ENCODE measurements at places on chromosomes 4 and X.

DNA sequence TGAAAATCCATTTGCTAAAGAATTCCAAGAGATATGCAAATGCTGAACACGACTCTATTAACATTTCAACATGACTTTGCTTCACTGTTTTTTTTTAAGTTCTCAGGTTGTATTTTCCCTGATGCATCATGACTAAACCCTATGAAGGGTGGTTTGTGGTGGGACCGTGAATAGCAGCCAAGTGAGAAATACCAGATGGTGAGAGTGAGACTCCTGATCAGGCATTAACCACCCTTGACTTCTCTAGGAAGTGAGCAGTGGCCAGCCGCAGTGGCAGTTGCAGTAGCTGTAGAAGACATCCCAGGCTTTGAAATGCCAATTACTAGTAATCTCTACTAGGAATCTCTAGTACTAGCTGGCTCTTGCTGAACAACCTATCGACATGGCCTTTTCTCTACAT, 383.4 kb downstream of the FAM133A start:
- DNase-seq = no peak

DNA sequence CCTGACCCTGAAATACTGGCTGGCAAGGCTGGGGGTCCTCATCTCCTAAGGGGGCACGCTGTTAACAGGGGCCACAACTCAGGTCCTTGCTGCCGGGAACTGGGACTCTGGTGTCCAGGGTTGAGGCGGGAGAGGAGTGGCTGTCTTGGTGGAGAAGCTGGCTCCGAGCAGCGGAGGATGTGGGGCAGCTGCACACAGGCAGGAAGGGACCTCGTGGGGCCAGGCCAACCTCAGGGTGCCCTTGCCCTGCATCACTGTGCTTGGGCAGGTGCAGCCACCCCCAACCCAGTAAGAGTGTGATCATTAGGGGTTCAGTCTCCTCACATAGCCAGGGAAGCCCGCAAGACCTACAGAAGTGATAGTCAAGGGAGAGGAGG, 12.6 kb upstream of the PDE6B start:
- DNase-seq = no peak

DNA sequence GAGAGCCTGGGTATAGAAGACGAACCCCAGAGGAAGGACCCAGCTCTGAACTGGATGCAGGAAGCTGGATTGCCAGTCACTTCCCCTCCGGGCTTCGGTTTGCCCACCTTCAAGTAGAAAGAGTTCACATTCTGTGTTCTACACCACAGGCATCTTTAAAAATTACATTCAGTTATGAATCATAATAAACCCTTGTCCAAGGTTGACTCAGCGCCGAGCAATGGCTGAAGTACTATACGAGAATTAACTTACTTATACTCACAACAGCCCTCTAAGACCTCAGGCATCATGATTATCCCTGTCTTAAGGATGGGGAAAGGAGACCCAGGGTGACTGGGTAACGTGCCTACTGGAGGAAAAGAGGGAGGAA, 72.5 kb downstream of the EVC2 start:
- DNase-seq = no peak

- DNase-seq = no peak
Measured at GRCh38 chr4:8644461-8644891, 51.9 kb downstream of the CPZ start.

GRCh38 chr4:185192059-185192458, 11.7 kb downstream of the CFAP97 start:
- DNase-seq = no peak

DNA sequence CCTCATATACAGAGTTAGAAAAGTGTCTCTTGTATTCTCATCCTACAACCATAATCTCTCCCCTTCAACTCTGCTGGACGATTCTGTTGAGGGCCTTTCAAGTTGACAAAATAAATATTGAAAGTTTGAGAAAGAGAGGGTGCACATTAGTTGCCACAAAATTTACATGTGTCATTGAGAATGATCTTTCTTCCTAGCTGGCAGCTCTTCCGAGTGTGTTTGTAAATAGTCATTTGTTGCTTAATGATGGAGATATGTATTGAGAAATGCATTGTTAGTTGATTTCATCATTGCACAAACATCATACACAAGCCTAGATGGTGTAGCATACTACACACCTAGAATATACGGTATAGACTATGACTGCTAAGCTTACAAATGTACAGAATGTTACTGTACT, 632.8 kb upstream of the AMOT start:
- no peak for DNase-seq

GRCh38 chr4:175306436-175306835, 388.3 kb downstream of the ADAM29 start:
- DNase-seq = no peak

GRCh38 chrX:148314876-148315275, 185.5 kb upstream of the AFF2 start:
- DNase-seq = no peak

DNA sequence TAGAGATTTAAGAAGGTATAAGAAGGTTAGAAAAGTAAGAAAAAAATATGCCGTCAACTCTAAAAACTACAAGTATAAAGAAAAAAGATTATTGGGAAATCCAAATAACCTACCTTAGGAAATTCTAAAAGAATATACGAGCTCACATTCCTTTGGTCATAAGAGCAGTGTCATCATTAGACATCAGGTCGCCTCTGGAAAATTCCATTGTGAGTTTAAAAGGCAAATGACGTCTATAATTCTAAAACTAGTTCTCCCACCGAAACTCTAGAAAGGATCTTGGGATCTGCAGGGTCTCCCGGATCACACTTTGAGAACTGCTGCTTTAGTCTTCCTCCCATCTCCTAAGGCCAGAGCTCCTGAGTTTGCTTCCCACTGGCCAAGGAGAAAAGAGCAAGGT, 518 bp upstream of the SAT1 start:
- no peak for DNase-seq

DNA sequence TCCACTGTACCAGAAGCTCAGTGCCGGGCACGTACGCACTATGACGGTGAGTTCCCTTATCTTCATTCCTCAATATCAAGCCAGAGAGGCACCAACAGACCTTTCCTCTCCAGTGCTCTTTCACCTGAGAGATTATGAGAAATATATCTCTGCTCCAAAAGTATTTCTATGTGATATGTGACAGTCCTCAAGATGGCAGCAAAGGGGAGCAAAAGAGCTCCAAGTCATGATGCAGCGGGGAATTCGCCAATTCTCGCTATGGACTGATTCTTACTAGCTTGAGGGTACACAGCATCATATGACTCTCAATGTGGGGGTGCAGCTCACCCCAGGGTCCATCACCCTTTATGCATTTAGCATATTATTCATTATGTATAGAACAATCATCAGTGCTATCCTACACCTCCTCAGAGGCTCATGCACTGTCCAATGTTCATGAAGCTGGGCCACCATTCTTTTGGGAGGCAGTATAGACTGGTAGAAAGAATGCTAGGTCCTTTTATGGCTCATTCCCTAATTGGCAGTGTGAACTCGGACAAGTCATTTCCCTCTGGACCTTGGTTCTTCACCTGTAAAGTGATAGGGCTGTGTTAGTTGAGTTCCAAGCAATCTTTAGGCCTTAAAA, 12.8 kb upstream of the IQSEC2 start:
- DNase-seq = no peak

DNA sequence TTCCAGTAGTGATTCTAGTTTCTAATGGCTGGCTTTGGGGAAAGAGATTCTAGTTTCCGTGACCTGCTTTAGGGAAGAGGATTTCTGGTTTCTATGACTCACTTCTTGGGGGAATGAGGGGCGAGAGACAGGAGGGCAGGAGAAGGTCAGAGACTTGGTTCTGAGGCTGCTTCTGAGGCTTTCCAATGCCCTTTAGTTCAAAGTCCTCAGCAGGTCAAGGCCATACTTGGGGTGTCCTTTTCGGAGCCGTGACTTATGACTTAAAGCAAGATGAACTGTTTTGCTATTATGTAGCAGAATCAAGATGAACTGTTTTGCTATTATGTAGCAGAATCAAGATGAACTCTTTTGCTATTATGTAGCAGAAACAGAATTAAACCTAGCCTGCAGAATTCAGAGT, 52.2 kb upstream of the TLR3 start:
- no peak for DNase-seq

- DNase-seq = no peak
Measured at GRCh38 chr4:38820329-38821061, 15.9 kb upstream of the TLR1 start.

DNA sequence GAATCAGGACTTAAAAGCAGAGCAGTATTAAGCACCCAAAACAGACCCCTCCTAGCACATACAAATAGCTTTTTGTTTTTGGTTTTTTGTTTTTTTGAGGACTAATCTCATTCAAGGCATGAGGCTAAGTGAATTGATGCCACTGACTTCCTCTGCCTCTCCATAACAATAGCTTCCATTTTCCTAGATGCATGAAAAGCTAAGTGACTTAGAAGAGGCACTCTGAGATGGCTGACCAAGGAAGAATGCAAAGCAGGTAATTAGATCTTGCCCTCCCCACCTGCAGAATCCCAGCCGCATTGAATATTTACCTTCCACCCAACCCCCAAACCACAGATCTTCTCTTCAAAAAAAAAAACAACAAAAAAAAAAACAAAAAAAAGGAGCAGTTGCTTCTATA, 7.4 kb upstream of the KDR start:
- no peak for DNase-seq

DNA sequence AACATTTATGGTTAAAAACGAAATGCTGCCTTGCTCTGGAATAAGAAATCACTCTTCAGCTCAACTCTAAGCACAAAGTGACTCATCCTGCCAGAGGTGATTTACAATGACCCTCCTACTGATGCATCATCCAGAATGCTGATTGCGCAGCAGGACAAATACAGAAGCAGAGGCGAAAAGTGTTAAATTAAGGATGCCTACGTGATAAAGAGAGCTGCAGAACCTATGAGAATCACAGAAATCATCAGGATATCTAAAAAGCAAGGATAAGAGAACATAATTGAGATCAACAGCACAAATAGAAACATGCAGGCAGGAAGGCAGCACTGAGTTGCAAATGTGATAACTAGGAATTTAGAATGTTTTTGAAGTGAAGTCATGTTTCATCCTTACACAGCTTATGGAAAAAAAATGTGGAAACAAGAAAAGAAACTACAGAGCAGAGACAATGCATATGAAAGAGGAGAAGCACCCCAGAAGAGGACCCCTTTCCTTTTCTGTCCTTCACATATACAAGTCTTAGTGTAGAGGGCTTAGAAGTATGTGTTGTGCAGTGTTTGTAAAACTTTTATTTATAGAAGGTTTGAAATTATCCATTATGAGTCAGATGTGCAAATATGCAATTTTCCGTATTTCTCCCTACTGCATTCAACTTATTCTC, 188.4 kb downstream of the SLC7A11 start:
- DNase-seq = no peak

- DNase-seq = no peak
Measured at GRCh38 chrX:135193740-135194139, 22.5 kb upstream of the CT55 start.

GRCh38 chr4:3010998-3011397, 47.6 kb downstream of the GRK4 start:
- no peak for DNase-seq

GRCh38 chrX:98194036-98194435, 1310.3 kb downstream of the RPA4 start:
- no peak for DNase-seq

DNA sequence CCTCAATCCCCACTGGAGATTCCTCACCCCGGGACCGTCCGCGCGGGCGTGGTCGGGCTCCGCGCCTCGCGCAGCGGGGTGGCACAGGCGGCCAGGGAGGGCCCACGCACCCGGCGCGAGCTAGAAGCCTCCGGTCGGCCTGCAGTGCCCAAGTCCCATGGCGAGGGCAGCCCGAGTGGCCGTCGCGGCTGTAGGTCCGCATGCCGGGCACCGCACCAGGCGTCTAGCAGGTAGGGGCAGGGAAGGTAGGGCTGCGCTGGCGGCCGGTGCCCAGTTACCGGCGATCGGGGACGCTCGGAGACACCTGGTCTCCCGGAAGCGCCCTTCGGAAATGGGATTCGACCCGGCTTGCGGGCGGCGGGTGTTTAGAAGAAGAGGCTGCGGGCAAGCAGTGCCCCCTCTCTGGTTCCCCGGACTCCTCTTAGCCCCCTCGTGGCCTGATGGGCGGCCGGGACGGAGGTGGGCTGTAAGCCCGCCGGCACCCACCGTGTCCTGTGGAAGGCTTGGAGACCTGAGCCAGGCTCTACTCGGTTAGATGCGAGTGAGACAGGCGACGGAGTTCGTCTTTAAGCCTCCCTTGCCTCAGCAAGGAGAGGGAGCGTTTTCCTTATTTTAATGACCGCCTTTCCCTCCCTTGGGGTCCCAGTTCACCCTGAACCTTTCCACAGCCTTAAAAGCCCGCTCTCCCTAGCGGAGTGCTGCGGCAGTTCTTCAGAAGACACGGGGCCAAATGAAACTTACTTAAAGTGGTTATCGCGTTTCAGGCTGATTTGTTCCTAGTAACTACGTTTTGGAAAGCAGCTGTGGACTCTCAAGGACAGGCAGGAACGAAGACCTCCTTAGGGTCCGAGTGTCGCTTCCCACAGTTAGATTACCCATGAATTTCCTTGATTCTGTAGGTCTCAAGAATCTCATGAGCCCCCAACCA, 821 bp downstream of the SLITRK2 start:
- DNase-seq = no peak

- no peak for DNase-seq
Measured at GRCh38 chr4:6608758-6609414, 31.6 kb upstream of the MRFAP1 start.

DNA sequence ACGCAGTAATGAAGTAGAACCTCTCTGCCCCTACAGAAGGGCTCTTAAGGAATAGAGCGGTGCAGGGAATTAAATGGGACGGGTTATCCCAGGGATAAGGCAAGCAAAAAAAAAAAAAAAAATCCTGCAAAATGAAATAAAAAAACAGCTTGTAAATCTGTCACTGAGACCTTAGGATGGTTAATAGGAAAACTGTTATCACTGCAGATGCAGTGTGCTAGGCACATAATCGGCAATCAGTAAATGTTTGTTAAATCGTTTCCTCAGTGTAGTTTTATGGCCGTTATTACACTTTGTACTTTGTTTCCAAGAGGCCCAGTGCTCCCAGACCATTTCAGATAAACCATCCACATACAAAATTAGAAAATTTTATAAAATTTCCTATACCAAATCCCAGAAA, 1.0 kb downstream of the HNRNPH2 start:
- DNase-seq = no peak

DNA sequence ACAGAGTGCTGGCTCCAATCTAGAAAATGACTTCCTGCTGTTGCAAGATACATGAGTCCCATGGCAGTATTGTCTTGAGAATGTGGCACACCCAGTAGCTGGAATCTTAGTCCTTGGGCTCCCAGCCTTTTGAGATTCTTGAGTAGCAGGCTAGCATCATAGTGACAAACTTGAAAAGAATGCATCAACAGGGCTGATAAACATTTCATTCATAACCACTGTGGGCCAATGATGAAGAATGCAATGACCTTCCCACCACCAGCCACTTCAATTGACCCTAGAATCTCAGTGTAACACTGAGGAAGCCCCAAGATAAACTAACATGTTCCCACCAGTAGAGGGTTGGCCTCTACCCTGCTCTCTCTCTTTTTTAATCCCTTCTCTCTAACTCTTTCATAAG, 329.3 kb downstream of the GBA3 start:
- DNase-seq = no peak

DNA sequence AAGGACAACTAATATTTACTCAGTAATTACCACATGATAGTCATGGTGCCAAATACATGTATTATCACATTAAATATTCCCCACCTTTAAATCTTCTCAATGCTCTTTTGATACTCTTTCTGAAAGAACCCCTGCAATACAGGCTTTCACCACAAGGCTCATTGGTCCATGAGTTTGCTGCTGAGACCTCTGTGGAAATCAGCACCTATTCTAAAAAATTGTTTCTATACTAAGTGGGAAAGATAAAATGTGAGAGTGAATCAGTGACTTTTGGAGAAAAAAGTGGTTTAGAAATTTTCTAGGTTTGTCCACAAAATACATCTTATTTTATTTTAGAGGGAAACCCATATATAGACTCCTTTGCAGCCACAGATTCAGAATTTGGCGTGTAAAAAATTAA, 257.3 kb downstream of the ZIC3 start:
- DNase-seq = no peak

Data from activated naive CD4-positive, alpha-beta T cell treated with anti-CD3 and anti-CD28 coated beads, Interleukin-2, amount 50 U/mL, for 16 hours (primary cell).